ENCODE measurements at places on chromosomes 12 and 14.

- no peak for DNase-seq
Observed at GRCh38 chr12:121803861-121804416, at the start of gene SETD1B. Gene SETD1B (plus strand): TSS chr12:121804009. CDS start chr12:121804738, 729 bp downstream.

GRCh38 chr14:31294746-31295405, 87.3 kb upstream of the HECTD1 start:
- no peak for DNase-seq

DNA sequence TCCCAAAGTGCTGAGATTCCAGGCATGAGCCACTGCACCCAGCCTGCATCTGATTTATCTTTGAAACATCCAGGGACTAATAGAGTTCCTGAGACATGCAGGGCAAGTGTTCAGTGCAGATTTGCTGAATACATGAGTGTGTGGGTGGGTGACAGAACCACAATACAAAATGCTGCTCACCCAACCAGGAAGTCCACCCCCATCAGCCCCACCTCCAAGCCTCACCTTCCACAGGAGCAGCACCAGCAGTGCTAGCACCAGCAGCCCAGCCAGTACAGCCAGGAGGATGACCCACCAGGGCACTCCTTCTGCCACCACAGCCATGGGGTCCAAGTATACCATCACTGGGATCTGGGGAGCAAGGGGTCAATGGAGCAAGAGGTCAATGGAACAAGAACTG, 20.0 kb downstream of the ITGA7 start:
- DNase-seq, result no peak

DNA sequence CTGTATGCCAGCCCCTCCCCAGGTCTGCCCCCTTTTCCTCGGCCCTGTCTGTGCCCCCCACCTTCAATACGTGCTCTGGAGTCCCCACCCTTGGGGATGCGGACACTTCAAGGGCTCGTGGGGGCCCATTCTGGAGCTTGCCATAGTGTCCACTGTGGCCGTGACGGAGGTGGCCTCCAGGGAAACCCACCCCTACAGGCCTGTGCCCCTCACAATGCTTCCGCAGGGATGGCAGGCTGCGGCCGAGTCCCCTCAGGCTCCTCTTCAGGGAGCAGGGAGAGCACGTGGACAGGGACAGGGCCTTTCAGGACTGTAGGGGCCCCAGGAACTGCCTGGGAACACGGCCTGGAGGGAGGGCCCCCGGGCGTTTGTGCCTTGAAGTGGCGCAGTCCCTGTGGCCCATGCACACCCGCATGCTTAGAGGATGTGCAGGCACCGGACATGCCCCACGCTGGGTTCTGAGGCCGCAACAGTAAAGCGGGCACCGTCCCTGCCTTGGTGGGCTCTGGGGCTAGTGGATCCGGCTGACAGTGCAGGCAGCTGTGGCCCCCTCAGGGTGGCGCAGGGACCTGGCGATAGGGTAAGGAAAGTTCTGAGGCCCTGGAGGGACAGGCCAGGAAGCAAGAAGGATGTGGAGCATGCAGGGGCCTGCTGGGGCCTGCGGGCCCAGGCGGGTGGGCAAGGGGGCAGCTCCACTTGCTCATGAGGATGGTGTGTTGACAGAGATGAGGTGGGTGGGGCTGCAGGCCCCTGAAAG, 209.0 kb upstream of the RTL1 start:
- no peak for DNase-seq

DNA sequence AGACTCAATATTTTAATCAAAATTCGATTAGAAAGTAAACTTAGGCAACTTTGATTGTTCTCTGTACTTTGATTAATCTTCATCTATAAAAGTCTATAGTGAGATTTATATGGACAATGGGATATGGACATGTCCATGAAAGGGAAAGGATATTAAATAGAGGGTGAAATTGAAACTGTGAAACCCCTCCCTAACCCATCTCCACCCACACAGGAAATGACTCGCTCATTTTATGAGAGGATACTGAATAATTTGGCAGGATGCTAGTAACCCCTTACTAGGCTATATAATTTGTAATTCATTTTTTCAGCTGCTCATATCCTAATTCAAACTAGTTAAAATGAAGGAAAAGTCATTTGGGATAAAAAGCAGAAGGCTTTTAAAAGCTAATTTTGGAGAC, 328.0 kb upstream of the ATP2B1 start:
- no peak for DNase-seq

DNA sequence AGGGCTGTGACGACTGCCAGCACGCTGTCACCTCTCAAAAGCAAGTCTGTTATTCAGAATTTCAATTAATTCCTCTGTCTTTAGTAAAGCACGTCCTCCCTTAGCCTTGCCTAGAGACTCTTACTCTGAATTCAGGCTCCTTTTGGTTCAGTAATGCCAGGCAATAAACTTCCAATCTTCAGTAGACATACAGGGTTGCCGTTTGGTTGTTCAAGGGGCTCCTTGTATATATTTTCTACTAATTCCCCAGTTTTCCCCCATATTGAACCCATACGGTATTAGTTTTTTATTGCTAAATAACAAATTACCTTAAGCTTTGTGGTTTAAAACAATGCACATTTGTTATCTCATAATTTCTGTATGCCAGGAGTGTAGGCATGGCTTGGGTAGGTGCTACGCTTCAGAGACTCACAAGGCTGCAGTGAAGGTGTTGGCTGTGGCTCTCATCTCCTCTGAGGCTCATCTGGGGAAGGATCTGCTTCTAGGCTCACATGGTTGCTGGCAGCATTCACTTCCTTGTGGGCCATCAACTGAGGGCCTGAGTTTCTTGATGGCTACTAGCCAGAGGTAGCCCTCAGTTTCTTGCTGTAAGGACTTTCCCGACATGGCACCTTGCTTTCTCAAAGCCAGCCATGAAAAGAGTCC, 7.3 kb upstream of the CLECL1 start:
- no peak for DNase-seq

GRCh38 chr12:15996254-15996653, 85.1 kb downstream of the DERA start:
- DNase-seq, result peak; percentile 17

DNA sequence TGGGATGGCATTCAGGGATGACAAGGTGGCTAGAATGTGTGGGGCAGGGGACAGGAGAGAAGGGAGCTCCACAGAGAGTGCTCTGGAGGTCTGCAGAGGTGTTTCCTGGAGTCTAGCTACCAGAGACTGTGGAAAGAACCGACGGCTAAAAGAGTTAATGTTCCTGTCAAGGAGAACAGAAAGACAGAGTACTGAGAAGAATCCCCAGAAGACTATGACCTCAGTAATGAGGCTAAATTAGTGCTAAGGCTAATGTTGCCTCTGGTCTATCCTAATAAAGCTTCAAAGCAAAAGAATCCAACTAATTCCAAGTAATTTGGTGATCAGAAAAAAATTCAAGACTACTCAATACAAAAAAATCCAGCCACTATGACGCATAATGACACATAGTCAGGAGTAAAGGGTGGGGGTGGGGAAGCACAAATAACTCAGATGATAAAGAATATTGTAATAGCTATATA, 44.7 kb downstream of the FERMT2 start:
- DNase-seq, result no peak

DNA sequence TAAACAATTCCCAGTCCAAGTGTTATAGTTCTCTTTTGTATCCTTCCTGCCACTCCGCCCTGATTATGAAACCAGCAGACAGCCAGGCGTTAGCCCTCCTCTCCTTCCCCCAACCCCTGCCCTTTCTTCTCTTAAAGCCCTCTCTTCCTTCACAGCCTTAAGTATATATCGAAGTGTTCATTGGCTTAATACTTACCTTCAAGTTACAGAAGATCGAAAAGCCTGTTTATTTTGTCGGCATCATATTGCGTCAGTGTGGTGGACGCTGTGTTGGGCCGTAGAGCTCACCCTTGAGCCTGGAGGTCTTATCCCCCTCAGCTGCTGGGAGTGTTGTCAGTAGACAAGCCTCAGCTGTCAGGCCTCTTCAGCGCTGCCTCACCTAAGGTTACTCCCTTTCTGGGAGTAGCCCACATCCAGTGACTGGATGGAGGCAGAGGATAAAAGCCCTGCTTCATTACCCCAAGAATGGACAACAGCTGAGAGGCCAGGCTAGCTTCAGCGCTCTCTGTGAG, 36.2 kb downstream of the CMAS start:
- no peak for DNase-seq

DNA sequence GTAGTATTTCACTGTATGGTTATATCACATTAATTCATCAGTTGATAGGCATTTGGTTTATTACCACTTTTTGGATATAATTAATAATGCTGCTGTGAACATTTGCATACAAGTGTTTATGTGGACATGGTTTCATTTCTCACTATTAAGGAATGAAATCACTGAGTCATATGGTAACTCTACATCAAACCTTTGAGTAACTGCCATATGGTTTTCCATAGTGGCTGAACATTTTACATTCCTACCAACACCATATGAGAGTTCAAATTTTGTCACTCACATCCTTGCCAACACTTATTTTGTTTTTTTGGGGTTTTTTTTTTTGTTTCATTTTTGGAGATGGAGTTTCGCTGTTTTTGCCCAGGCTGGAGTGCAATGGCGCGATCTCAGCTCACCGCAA, 30.2 kb upstream of the EAPP start:
- no peak for DNase-seq

DNA sequence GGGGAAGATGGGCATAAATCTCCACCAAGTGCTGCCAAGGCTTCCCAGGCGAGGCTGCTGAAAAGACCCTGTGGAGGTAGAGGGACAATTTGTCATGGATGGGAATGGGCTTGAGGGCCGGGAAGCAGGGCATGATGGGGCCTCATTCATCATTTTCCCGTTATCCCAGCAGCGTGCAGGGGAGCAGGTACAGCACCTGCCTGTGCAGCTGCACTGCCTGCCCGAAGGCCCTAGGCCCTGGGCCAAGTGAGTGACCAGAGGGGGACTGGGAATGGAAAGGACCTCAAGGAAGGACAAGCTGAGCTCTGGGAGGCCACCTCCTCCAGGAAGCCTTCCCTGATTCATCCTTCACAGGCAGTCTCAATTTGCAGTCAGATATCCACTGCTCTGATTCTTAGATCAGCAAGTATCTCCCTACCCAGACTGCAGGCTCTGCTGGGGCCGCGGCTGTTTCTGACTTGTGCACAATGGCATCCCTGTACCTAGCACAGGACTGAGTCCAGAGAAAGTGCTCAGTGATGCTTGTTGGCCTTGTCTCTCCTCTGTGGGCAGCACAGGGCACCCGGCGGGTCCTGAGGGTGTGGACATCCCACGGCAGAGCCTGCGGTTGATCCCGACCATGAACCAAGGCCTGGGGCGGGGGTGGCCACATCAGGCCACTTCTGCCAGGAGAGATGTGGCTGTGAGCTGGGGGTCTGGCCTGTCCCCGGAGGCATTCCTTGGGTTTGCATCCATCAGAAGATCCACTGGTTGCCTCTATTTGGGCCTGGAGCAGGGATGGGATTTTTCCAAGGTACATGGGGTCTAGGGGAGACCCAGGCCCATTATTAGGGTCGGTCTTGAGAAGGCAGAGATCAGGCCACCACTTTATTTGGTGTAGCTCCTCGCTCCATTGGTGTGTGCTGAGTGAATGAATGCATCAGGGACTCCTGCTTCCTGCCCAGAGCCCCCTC, 167.3 kb upstream of the RTL1 start:
- DNase-seq, result no peak

DNA sequence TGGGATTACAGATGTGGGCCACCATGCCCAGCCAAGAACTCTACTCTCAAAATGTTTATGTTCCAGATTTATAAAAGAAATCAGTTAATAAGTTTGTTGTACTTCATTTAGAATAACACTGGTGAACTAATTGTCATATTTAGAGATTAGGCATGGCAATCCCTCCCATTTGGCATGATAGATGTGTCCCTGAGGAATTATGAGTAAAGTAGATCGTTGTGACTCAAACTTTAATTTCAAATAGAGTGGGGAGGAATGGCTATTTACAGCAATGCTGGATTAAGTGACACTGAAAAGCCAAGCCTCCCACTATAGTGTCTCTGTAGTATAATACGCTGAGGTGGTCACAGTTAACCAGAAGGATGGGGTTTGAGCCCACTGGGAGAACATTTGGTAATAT, 39.3 kb upstream of the RTRAF start:
- no peak for DNase-seq

DNA sequence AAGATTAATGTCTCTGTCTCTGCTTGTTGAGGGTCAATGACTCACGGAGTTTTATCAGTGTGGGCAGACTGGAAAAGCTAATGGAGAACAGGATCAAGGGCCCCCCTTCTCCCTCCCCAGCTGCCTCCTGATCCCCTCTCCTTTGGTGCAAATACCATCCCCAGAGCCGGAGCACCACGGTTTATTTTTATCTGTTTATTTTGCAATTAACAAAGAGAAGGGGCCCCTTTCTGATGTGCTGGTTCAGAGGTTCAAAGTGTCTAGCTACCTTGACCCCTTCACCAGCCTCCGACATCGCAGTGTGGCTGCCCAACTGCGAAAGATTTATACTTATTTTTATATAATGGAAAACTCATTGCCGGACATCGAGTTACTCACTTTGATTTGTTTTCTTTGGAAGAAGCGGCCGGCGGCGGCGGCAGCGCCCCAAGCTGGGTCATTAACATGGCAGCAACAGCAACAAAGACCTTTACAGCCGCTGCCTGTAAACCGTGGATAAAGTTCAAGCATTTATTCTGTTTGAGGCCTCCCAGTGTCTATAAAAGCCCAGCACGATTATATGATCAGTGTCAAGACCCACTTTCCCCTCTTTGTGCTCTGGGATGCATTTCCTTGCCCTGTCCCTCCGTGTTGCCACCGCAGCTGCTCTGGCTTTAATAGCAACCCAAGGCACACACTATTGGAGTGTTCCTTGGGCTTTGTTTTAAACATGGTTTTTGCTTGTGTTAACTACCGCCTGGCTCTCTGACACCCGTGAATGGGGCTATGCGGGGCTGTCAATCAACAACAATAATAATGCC, 47.4 kb upstream of the PARP11 start:
- DNase-seq, result no peak

GRCh38 chr12:80015660-80016059, 80.8 kb upstream of the PPP1R12A start:
- no peak for DNase-seq

DNA sequence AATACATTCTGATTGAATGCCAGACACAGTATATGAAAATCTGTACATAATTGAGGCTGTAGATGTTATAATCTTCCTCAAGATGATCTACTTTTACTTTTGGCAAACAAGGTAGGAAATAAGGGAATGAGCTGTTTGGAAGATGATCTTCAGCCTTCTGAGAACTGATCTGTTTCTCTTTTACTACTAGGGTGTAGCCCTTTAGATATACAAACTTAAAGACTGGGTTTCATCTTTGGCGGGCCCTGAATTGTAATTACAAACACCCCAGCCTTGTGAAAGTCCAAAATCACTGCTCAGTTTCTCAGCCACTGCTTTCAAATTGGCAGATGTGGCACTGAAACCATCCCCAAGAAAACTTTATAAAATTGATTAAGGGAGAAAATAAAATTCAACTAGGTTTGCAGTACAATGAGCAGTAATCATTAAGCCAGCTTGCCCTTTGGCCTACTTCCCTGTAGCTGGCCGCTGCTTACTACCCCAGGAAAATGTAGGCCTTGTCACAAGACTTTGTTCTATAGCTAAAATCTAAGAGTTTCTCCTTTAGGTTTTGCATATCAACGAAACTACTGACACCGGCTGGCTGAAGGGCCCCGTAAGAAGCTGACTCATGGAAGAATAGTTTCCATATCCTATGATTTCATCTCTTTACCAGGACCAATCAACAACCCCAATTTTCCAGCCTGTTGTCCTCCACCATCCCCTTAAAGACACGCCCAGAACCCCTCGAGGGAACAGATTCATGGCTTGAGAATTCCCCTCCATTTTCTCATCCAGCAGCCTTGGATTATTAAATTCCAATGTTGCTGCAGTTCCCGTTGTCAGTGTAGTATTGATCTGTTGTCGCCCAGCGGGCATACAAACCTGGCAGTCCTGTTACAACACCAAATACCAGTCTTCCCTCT, 210.8 kb downstream of the PCNX1 start:
- no peak for DNase-seq

All from iPS DF 19.7 (cell line).